ENCODE measurements at places on chromosomes 1 and 21.

GRCh38 chr1:93576746-93577145 lies 104.9 kb downstream of the BCAR3 start:
- DNase-seq = no peak

- DNase-seq = no peak
Measured at GRCh38 chr1:200891774-200892157, 2.9 kb upstream of the INAVA start.

DNA sequence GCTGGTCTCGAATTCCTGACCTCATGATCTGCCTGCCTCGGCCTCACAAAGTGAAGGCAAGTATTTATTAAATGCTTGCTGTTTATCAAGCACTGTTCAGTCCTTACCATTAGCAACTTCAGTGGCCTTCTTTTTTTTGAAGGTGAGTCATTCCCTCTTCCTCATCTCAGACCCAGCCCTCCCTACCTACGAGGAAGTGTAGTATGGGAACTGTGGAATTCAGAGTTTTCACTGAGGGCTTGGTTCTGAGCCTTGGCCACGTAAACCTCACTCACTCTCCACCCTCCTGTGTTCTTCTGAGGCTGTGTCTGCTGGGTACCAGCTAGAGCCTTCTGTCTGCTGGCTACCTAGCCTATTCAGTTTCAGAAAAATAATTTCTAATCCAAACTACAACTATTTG lies 218.3 kb upstream of the SGIP1 start:
- DNase-seq = no peak

- DNase-seq = no peak
Measured at GRCh38 chr1:119374208-119374874, 5.8 kb downstream of the HAO2 start.

- DNase-seq = no peak
Measured at GRCh38 chr1:101242324-101243050, 5.7 kb downstream of the S1PR1 start.

DNA sequence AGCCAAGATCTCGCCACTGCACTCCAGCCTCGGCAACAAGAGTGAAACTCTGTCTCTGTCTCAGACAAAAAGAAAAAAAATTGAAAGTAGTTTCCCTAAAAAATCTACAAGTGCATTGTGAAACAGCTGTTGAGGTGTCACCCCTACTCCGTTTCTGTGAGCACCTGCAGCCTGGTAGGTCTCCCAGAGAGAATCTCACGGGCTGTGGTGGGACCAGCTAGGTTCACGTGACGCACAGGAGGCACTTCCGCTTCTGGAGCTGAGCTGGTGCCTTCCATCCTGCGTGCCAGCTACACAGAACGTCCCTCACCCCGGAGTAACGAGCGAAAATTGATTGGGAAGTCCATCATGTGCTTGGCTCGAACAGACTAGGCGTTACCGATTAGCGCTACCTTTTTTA lies 66.8 kb downstream of the COL24A1 start:
- no peak for DNase-seq

- DNase-seq = no peak
Measured at GRCh38 chr21:37878946-37879660, 37.2 kb downstream of the KCNJ6 start.

DNA sequence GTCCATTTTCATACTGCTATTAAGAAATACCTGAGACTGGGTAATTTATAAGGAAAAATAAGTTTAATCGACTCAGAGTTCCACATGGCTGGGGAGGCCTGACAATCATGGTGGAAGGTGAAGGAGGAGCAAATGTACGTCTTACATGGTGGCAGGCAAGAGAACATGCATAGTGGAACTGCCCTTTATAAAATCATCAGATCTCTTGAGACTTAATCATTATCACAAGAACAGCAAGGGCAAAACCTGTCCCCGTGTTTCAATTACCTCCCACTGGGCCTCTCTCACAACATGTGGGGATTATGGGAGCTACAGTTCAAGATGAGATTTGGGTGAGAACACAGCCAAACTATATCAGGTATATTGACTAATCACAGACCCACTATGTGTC lies 370.2 kb upstream of the USP24 start:
- DNase-seq = no peak

DNA sequence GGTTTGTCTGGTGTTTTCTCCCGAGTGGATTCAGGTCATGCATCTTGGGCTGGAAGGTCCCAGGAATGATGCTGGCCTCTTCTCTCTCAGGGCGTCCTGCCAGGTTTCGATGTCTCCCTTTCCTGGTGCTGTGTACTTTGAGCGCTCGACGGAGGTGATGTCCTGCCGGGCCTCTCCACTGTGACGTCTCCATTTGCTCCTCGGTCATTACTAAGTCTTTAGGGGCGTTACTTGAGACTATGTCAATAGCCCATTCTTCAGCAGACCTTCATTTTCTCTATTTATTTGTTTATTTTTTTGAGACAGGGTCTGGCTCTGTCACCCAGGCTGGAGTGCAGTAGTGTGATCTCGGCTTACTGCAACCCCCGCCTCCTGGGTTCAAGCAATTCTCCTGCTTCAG lies 37.2 kb upstream of the TNFRSF1B start:
- no peak for DNase-seq

DNA sequence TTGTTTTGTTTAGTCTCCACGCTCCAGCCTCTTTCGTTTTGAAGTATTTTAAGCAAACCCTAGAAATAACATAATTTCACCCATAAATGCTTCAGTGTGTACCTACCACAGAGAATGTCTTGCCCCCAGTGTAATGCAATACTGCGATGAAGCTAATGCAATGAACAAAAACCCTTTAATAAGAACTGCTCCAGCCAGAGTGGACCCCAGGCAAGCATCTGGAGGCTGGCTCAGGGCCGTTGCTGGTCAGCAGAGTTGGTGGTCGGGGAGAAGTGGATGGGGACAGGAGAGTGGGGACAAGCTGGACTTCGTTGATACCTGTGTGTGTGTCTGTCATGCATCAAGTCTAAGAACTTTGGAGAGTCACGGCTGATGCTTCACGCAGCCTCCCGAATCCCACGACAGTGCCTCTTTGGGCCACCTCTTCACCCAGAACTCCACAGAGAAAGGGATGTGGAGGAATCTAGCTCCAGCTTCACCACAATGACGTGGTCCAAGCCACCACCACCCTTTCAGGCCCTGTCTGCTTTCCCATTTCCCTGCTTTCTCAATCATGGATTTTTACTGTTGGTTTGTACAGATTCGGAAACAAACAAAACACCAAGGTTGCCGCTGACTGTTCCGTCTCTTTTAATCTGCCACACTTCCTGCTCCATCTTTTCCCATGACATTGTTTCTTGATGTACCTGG lies 108.6 kb upstream of the ERRFI1 start:
- DNase-seq = no peak

- DNase-seq = no peak
Measured at GRCh38 chr1:12436345-12436658, 181.7 kb downstream of the DHRS3 start.

DNA sequence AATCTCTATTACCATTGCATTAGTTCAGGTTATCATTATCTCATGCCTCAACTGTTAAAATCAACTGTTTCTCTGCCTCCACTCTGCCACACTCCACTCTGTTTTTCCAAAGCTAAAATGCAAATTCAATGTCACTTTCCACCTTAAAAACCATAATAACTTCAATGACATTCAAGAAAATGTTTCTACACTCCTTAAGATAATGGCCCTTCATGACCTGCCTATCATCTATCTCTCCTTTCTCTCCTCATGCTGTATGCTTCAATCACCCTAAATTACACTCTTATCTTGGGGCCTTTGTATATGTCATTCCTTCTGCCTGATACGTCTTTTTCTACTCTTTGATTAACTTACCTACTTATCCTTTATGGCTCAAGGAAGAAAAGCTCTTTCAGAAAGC lies 296.0 kb downstream of the LRRC7 start:
- no peak for DNase-seq

DNA sequence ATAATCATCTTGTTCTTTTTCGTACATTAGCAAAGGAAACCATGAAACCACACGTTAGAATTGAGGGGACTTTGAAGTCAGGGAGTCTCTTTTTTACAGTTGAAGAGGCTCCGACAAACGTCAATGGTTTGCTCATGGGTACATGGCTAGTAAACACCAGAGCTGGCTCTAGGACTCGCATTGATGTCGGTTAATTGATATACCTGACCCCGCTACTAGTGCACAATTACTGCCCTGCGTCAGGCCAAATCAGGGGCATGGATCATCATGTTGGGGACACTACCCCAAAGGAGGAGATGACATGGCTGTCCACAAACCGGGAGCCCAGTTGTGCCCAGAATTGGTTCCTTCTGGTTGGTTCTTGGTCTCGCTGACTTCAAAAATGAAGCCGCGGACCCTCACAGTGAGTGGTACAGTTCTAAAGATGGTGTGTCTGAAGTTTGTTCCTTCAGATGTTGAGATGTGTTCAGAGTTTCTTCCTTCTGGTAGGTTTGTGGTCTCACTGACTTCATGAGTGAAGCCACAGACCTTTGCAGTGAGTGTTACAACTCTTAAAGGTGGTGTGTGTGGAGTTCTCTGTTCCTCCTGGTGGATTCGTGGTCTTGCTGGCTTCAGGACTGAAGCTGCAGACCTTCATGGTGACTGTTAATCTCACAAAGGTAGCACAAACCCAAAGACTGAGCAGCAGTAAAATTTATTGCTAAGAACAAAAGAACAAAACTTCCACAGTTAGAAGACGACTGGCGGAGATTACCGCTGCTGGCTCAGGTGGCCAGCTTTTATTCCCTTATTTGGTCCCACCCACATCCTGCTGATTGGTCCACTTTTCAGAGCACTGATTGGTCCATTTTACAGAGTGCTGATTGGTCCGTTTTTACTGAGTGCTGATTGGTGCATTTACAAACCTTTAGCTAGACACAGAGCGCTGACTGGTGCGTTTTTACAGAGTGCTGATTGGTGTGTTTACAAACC lies 126.9 kb upstream of the ERRFI1 start:
- DNase-seq = no peak

DNA sequence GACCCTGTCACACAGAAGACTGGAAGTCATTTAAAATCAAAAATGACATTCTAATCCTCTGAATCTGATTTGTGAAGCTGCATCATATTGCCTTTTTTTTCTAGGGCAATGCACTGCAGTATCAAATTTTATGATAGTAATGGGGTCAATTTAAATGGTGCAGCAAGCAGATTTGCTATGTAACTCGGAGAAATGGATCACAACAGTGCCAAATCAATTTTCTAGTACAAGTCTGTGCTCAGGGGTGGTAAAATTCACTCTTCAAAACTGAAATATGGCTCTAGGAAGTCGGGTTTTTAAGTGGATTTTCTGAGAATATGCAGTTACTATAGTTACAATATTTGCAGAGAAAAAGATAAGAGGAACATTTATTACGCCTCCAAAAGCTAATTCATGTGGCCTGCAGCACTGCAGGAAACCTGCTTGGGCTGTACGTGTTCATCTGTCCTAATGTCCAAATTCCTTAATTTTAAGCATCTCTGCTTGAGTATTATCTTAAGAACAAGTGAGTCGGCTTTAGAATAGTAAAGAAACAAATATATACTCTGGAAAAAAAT lies 31.5 kb downstream of the HLCS start:
- DNase-seq = no peak

GRCh38 chr1:156502391-156502893 lies 1.9 kb upstream of the MEF2D start:
- no peak for DNase-seq

GRCh38 chr21:27277110-27277509 lies 310.2 kb upstream of the ADAMTS5 start:
- DNase-seq = no peak

- DNase-seq = no peak
Measured at GRCh38 chr1:206828765-206829164, 36.7 kb upstream of the IL20 start.

DNA sequence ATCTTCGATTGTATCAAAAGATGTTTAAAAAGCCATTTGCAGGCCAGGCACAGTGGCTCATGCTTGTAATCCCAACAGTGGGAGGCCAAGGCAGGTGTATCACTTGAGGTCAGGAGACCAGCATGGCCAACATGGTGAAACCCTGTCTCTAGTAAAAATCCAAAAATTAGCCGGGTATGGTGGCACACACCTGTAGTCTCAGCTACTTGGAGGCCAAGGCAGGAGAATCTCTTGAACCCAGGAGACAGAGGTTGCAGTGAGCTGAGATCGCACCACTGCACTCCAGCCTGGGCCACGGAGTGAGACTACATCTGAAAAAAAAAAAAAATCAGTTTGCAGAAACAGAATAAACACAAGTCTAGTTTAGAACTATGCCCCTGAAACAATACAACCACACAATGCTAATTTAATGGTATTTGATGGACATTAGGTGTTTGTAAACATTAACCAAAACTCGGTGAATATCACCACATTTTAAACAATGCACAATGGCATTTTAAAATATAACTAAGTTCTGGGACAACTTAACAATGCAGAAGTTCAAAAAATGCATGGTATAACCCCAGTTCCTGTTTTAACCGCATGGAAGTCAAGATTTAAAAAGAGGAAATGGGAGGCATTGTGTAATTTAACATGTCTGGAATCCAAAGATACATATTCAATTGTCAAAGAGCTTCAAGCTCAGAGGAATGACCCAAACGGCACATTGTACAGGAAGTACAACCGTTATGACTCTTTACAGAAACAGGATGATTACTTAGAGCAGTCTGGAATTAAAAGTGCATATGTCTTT lies 7.1 kb upstream of the PTTG1IP start:
- DNase-seq = no peak

- no peak for DNase-seq
Measured at GRCh38 chr1:116679091-116679827, 11.7 kb upstream of the IGSF3 start.

DNA sequence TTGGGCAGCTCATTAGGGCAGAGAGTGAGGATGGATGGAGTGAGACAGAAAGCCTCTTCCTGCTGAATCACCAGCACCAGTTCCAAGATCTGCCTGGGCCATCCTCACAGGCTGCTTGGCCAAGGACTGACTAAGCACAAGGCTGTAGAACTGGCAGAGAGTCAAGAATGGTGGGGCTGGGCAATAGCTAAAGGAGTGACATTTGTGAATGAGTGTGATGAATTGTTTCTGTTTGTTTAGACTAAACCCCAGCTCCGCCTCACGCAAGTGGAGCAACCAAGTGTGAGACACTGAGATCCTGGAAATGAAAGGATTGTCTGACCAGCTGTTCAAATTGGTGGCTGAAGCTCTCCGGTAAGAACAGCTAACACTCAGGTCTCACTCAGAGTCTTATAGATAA lies 38.6 kb downstream of the BRINP2 start:
- DNase-seq = peak; percentile 79

DNA sequence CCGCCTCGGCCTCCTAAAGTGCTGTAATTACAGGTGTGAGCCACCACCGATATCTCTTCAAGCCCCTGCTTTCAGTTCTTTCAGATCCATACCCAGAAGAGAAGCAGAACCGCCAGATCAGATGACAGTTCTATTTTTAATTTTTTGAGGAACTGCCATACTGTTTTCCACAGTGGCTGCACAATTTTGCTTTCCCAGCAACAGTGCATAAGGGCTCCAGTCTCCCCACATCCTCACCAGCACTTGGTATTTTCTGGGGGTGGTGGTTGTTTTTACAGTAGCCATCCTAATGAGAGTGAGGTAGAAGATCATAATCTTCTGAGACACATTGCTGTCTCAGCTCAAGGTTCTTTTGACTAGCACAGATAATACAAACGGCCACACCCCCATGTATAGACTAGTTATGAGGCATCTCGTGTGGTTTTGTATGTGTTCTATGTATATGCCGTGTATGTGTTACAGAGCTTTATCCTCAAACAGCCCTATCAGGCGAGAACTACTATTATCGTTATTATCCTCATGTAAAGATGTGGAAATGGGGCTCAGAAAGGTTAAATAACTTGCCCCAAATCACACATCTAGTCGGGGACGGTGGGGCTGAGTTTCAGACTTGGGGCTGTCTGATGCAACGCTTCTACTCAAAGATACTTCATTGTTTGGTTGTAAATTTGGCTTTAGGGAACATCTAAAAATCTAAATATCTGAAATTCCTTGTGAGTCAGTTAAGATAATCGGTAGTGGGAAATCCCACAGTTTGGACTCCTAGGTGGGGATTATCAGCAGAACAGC lies 12.0 kb downstream of the FHAD1 start:
- no peak for DNase-seq

- no peak for DNase-seq
Measured at GRCh38 chr1:74690364-74690696, 16.7 kb upstream of the ERICH3 start.

All from NCI-H2081 (cell line).